ENCODE measurements at places on chromosomes 2 and 18. TPM values are rescaled to one million over a fixed set of nuclear protein-coding genes. Genes with fewer than 3 reads are reported as not detected.

The CDH20 gene
- 1.0 TPM for total RNA-seq

The SNRNP27 gene
- 76.0 TPM for total RNA-seq

The KLHL30 gene
- 0.28 TPM for total RNA-seq

The ARHGAP25 gene
- 6.1 TPM for total RNA-seq

The KIAA2012 gene
- total RNA-seq = not detected

The SPC25 gene
- 0.84 TPM for total RNA-seq

The GCG gene
- total RNA-seq = not detected

The ATP6V1B1 gene
- total RNA-seq = not detected

The VWC2L gene
- not detected for total RNA-seq

The TEX44 gene
- not detected for total RNA-seq

The SMYD1 gene
- not detected for total RNA-seq

The CRYGC gene
- total RNA-seq = not detected

The PROKR1 gene
- total RNA-seq = 0.46 TPM

The PPP1R1C gene
- total RNA-seq = not detected

The LONRF2 gene
- total RNA-seq = 32.8 TPM

The HOXD12 gene
- not detected for total RNA-seq

The CROCC2 gene
- not detected for total RNA-seq

The TMEM200C gene
- total RNA-seq = 0.12 TPM

The COLEC11 gene
- total RNA-seq = 4.5 TPM

The MYO7B gene
- total RNA-seq = 0.46 TPM

The ACADL gene
- total RNA-seq = 13.8 TPM

The RNF152 gene
- total RNA-seq = 11.7 TPM

The ATG9A gene
- total RNA-seq = 42.6 TPM

The MC4R gene
- total RNA-seq = not detected

The TNS1 gene
- 453 TPM for total RNA-seq

The GNAL gene
- 12.8 TPM for total RNA-seq

The KCNJ3 gene
- total RNA-seq = not detected

The FHL2 gene
- 41.2 TPM for total RNA-seq

The IL36B gene
- not detected for total RNA-seq

The RESP18 gene
- not detected for total RNA-seq

The FBLN7 gene
- total RNA-seq = 0.44 TPM

The EVA1A gene
- total RNA-seq = 0.46 TPM

The ZNF532 gene
- total RNA-seq = 47.5 TPM

The SIX2 gene
- 13.7 TPM for total RNA-seq

The GCKR gene
- 1.7 TPM for total RNA-seq

The SOCS6 gene
- 14.7 TPM for total RNA-seq

The FAM98A gene
- 58.1 TPM for total RNA-seq

The LGALSL gene
- total RNA-seq = 7.8 TPM

The POTEI gene
- 0.46 TPM for total RNA-seq

The RGPD3 gene
- 0.47 TPM for total RNA-seq

The TSGA10 gene
- total RNA-seq = 4.7 TPM

The FABP1 gene
- total RNA-seq = not detected

The ZSWIM2 gene
- not detected for total RNA-seq

The DTNA gene
- total RNA-seq = 60.5 TPM

The SERPINB4 gene
- total RNA-seq = not detected

The REG3G gene
- total RNA-seq = 0.65 TPM

The HOXD3 gene
- 3.0 TPM for total RNA-seq

The MRPL44 gene
- 21.9 TPM for total RNA-seq

The REEP1 gene
- 2.5 TPM for total RNA-seq

The CD302 gene
- 79.6 TPM for total RNA-seq

The ERMN gene
- total RNA-seq = 0.50 TPM

The CCNYL1 gene
- total RNA-seq = 58.4 TPM

The SLC30A3 gene
- not detected for total RNA-seq

The GALR1 gene
- 0.09 TPM for total RNA-seq

The TUBA3E gene
- not detected for total RNA-seq

The REL gene
- total RNA-seq = 128 TPM

The ARMC9 gene
- total RNA-seq = 8.3 TPM
